ENCODE measurements at places on chromosomes 16 and 17.

GRCh38 chr16:27598220-27598619 lies 48.3 kb downstream of the KATNIP start:
- no peak for DNase-seq

- DNase-seq, result no peak
These were observed 103.8 kb upstream of the RPL38 start for GRCh38 chr17:74099442-74100340.

- no peak for DNase-seq
These were observed 13.7 kb upstream of the LGALS3BP start for GRCh38 chr17:78993241-78993956.

DNA sequence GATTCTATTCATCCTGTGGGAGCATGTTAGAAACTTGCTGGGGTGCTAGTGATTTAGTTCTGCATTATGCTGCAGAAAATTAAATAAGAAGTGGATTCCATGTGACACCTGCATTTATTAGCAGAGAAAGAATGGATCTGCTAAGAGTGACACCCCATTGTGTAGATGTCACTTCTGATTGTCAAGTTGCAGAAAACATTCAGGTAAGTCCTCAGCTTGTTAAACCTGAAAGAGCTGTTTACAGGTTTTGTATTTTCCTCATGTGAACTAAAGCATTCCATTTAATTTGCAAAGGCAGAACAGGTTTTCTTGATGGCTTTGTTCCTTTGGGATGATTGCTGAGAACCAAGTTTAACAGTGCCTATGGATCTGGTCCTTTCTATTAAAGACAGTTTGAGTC lies 238.7 kb downstream of the ABCC12 start:
- no peak for DNase-seq

DNA sequence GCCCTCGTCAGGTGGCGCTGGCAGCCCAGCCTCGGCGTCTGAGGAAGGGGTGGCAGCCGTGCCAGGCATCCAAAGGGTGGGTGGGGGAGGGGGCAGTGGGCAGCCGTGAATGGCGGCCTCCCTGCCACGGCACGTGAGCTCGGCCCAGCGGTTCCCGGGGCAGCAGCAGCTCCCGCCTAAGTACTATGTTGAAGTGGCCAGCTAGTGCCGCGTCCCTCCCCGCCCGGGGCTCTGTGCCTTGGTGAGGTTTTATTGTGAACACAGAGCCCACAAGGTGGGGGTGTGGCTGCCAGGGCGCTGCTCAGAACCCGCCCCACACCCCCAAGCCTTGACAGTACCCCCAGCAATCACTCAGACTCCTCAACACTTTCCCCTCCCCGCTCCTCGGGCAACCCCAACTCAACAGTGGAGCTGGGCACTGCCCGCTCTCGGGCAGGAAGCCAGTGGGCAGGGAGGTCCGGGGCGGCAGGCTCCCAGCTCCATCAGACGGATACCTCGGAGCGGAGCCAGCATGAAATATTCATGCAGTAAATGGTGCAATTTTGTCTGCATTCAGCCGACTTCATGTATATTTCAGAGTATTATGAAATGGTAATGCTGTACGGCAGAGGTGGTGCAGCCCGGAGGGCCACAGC lies 80.4 kb downstream of the ENGASE start:
- DNase-seq, result no peak

GRCh38 chr17:13986855-13987254 lies 82.4 kb upstream of the COX10 start:
- no peak for DNase-seq

GRCh38 chr16:85274924-85275323 lies 162.7 kb upstream of the CIBAR2 start:
- no peak for DNase-seq

- DNase-seq, result no peak
These were observed 25.6 kb downstream of the ITGB3 start for GRCh38 chr17:47279062-47279801.

DNA sequence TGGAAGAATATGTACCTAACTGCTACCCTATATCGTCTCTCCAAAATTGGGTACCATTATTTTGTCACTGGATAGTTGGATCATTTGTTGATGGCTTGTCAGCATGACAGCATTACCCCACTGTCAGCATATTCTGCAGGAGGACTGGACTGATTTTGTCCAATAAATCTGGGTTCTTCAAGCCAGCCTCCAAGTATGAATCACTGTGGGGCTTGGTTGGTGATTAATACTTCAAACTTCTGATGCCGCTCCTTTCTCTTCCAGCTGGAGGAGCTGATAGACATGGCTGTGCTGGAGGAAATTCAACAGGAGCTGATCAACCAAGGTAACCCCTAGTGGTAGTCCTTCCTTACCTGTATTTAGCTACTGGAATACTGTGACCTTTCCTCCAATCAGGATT lies 2.5 kb downstream of the RPAIN start:
- no peak for DNase-seq

GRCh38 chr16:8183176-8184099 lies 406.9 kb downstream of the TMEM114 start:
- no peak for DNase-seq

DNA sequence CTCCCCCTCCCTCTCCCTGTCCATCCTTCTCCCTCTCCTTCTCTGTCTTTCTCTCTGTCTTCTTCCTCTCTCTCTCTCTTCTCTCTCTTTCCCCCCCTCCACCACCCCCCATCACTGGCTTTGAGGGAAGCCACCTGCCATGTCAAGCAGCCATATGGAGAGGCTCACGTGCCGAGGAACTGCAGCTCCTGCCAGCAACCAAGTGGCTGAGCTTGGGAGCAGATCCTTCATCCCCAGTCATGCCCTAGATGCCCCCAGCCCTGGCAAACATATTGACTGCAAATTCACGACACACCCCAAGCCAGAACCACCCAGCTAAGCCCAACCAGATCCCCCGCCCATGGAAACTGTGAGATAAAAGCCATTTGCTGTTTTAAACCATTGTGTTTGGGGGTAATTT lies 40.9 kb upstream of the RBFOX3 start:
- DNase-seq, result no peak

DNA sequence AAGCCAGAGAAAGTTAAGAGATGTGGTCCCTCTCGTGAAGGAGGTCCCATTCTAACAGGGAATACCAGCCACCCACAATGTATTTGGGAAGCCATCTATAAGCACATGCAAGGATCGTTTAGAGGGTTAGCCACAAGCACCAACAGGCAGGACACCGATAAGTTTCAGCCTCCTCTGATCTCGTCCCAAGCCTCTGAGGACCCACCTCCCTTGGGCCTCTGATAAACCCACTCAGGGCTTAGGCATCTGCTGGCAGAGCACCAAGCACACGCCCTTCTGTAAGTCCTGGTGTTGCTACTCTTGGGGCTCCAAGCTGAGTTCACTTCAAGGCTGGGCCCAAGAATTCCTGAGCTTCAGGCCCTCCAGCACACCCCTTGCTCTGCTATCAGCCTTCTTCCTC lies 5.4 kb upstream of the PNPO start:
- DNase-seq, result no peak

GRCh38 chr16:31577411-31577810 lies 49.7 kb downstream of the AHSP start:
- no peak for DNase-seq

DNA sequence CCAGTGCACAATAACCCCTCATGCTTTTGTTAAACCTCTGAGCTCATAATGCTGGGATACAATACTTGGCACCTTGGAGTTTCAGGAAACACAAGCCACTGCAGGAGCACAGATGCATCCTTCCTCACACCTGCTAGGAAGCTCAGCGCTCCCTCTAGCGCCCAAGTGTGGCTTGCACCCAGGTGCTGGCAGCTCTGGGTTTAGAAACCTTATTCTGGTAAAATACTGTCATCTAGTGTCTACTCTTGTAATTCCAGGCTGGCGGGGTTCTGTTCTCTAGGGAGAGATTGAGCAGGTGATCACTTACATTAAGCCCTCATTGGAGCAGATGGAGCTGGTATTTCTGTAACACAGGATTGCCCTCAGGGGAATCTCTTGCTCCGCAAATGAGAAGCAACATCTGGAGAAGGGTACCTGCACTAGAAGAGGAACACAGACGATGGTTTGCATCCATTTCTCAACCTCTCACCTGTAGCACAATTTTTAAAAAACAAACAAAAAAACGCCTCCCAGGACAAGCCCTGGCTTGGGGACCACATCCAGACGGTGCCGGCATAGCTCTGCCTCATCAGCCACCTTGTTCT lies 1.5 kb downstream of the CCL1 start:
- peak; percentile 47 for DNase-seq

- DNase-seq, result no peak
These were observed 7.4 kb downstream of the FAM117A start for GRCh38 chr17:49756323-49757150.

GRCh38 chr16:61005952-61006351 lies 1030.3 kb downstream of the CDH8 start:
- no peak for DNase-seq

- DNase-seq, result no peak
These were observed 3.7 kb downstream of the TNS4 start for GRCh38 chr17:40497695-40498094.

DNA sequence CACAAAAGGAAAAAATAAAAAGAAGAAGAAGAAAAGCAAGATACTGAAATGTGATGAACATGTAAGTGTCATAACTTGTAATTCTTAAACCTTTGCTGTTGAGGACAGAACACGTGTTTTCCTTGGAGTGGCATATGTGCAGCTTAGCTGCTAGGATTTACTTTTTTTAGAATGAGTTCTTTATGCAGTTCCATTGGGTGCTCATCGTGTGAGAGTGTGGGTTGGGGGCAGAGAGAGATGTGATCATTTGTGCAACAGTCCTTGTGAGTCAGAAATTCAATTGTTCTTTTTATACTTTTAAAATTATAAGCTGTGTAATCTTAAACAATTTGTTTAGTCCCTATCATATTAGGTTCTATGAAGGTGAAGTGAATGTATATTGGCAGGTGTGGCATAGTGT lies 5.5 kb upstream of the DHRS11 start:
- DNase-seq, result no peak

GRCh38 chr16:22312897-22313781 lies 15.9 kb downstream of the POLR3E start:
- no peak for DNase-seq

GRCh38 chr16:86515413-86515776 lies 5.1 kb downstream of the FOXF1 start:
- DNase-seq, result no peak

- DNase-seq, result no peak
These were observed 5.0 kb upstream of the TNFRSF13B start for GRCh38 chr17:16976725-16977550.

DNA sequence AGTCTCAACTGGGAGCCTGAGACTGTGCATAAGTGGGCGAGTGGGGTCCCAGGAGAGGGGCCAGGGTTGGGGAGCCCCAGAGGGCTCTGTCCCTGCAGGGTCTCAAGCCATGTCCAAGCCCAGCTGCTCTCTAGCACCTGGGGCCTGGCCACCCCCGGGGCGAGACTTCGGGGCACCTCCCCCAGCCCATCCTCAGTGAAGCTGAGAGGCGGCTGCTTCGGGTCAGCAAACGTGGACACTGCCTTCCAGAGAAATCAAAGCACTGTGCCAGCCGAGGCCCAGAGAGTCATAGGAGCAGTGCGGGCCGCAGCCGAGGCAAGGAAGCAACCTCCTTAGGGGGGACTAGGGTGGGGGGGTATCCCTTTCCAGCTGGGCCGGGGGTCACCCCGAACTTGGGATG lies 77.5 kb downstream of the ENGASE start:
- no peak for DNase-seq

GRCh38 chr16:89316701-89317100 lies 99.2 kb downstream of the ZNF778 start:
- no peak for DNase-seq

GRCh38 chr17:36951084-36951789 lies 2.5 kb downstream of the AATF start:
- DNase-seq, result no peak

- DNase-seq, result no peak
These were observed 12.2 kb upstream of the COG7 start for GRCh38 chr16:23465179-23465578.

GRCh38 chr17:54992797-54993639 lies 24.5 kb downstream of the STXBP4 start:
- DNase-seq, result peak; percentile 20

GRCh38 chr17:44688200-44688599 lies 1.4 kb downstream of the CCDC43 start:
- DNase-seq, result no peak

DNA sequence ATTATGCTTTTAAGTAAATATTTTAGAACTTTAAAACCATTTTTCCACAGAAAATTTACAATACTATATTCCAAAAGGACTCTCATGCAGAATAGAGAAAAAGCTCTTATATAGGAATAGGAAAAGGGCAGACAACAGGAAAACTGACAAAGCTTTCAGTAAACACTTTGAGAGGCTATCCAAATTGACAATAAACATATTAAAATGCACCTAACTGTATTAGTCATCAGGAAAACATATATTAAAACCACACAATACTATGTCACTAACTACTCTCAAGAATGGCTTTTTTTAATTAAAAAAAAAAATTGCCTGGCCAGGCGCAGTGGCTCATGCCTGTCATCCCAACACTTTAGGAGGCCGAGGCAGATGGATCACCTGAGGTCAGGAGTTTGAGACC lies 77.3 kb downstream of the CEP112 start:
- DNase-seq, result no peak

GRCh38 chr16:84283314-84284153 lies 11.1 kb upstream of the WFDC1 start:
- DNase-seq, result no peak

GRCh38 chr16:23948949-23949411 lies 113.2 kb downstream of the PRKCB start:
- no peak for DNase-seq

GRCh38 chr17:57776366-57776765 lies 31.3 kb upstream of the CCDC182 start:
- DNase-seq, result no peak

DNA sequence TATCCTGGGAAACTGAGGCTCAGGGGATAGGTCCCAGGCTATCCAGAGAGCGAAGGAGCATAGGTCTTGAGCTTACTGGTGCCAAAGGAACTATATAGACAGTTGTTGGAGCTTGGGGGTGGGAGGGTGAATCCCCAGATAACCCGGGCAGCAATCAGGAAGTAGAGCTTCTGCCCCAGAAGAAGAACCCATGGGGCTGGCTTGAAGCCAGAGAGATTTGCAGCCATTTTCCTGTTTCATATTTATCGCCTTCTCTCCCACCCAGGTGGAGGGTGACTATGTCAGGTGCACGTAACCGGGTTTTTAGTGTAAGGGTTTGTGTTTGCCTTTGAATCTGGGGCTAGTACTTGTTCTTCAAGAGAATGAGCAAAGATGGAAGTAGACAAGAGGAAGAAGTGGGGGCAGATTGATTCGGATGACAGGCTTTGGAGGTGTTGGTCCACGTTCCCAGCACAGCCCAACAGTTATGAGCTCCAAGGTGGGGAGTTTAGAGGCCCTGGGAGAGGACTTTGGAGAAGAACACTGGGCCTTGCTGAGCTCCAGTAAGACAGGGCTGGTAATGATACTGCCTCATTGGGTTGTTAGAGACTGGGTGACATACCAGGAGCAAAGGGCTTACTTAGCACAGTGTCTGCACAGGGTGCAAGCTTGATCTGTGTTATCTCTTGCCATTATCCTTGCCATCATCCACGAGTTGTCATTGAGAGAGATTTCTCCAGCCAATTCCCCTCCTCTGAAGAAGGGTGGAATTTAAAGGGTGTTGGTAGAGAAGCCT lies 145.6 kb downstream of the CCDC182 start:
- DNase-seq, result no peak

DNA sequence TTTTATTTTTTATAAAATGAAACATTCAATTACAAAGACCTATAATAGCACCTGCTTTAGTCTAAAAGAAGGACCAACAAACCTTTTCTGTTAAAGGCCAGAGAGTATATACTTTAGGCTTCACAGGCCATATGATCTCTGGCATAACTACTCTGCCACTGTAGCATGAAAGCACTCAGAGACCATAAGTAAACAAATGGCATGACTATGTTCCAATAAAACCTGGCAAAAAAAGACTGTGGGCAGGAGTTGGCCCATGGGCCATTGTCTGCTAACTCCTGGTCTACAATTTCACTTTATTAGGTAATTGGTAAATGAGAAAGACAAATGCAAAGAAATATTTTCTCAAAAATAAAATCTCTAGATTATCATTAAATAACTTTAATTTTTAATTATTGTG lies 14.9 kb downstream of the CEP112 start:
- DNase-seq, result no peak

Measured in NCI-H1048 (cell line).